Esophagus mucosa (tissue), 1 donor: ENCODE measurements at places on chromosomes 11 and 22. TPM values are rescaled to one million over a fixed set of nuclear protein-coding genes. Genes with fewer than 3 reads are reported as not detected.
A peak's percentile ranks its signal among the peaks of the same experiment; 100 is the strongest.

The OSM gene
- 0.28 TPM for total RNA-seq

The MS4A15 gene
- total RNA-seq = not detected

The MIOX gene
- not detected for total RNA-seq

The ANO1 gene
- total RNA-seq = 7.9 TPM

The FADS3 gene
- 3.0 TPM for total RNA-seq

DNA sequence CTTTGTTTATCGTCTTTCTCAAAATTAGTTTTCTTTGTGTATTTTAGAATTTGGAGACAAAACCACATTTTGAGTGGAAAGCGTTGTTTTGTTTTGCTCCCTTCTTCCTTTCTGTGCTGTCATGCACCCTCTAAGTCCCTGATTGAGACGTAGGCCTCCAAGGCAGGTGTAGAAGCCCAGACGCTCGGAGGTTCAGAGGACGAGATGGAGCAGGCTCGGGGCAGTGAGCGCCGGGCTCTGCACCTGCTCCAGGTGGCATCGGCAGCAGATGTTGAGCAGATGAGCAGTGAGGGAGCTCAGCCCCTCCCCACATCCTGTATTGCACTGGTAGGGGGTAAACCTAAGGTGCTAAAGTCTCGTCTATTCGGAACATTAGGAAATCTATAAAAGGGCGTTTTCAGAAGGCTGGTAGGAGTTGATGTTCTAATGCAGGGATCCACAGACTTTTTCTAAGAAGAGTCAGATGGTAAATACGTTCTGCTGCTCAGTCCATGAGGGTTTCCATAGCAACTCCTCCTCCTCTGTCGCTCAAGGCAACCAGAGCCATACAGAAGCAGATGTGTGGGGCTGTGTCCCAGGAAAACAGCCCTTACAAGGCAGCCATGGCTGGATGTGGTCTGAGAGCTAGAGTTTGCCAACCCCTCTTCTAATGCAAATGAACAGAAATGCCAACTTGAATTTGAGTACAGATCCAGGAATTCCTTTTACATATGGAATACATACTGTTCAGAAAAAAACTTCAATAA, 724.2 kb downstream of the BRD1 start:
- ATAC-seq = no peak

- ATAC-seq = no peak
Measured at GRCh38 chr11:119872611-119873310, 143.8 kb upstream of the NECTIN1 start.

DNA sequence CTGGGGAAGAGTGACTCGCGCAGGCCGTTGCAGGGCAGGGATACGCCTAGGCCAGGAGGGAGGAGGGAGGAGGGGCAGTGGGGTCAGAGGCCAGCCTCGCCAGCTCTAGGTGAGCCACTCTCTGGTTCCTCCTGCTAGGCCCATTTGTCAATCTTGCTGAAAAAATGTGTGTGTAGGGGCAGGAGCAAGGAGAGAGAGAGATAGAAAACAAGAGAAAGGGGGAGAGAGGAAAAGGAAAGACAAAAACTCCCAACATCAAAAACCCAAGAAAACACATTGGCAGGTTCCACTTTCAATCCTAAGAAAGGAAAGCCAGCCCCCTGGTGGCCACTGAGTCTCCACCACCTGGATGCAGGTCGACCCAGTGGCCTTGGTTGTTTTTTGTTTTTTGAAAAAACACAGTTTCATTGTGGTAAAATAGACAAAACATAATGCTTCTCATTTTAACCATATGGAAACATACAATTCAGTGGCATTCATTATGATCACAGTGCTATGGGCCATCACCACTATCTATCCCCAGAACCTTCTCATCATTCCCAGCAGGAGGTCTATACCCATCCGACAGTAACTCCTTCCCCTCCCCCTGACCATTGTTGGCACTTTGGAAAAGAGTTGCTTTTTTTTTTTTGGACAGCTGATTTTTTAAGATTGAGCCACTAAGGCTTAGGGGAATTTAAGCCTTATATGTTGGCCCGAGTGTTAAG, 10.9 kb downstream of the OMP start:
- no peak for ATAC-seq

- ATAC-seq = peak; percentile 48
Measured at GRCh38 chr11:94330789-94331188, 26.4 kb downstream of the IZUMO1R start.

DNA sequence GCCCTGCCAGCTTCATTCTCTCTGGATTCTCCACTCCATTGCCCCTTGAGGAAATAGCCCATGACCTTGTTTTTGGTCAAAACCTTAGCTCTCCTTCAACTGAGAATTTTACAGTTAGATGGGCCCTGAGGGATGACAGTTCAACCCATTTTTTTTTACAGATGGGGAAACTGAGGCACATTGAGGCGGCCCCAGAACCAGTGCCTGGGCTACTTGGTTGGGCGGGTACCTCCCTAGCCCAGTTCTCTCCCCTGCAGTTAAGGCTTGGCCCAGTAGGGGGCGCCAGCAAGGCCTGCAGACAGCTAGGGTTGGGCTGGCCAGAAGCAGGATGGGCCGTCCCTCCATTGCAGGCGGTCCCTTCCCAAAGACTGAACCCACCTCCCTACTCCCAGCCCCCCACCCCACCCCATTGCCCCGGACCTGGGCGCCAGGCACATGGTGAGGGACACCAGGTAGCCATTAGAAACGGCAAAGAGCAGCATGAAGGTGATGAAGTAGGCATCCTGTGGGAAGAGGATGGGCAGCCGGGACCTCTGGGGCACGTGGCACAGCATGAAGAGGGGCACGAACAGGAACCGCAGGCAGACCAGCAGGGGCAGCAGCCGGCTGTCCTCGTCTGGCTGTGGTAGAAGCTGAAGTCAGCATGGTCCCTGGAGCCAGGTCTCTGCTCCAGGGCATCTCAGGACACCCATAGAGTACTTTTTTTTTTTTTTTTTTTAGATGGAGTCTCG, 7.6 kb downstream of the SLC29A2 start:
- ATAC-seq = peak; percentile 34

DNA sequence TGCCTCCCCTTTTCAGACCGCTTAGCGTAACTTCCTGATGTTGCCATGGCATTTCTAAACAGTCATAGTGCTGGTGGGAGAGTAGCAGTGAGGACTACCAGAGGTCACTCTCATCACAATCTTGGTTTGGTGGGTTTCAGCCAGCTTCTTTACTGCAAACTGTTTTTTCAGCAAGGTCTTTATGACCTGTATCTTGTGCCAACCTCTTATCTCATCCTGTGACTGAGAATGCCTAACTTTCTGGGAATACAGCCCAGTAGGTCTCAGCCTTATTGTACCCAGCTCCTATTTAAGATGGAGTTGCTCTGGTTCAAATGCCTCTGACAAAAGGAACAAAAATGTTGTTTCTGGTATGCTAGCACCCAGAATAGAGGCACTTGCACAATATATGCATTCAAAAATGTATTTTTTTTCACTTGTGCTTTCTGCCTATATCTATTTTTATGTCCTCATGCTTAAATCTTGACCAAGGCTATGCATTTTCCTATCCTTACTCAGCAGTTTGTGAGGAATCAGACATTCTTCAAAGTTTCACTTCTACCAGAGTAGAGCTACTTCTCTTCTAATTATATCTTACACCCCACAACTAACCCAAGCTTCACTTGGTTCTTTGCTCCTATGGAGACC, 16.1 kb upstream of the OR51M1 start:
- ATAC-seq = no peak

GRCh38 chr11:75325713-75326438, 25.6 kb downstream of the ARRB1 start:
- ATAC-seq = peak; percentile 77

GRCh38 chr11:119421941-119422808, 797 bp downstream of the THY1 start:
- no peak for ATAC-seq

- peak; percentile 74 for ATAC-seq
Measured at GRCh38 chr11:105045676-105046296, 651 bp upstream of the CARD16 start.

DNA sequence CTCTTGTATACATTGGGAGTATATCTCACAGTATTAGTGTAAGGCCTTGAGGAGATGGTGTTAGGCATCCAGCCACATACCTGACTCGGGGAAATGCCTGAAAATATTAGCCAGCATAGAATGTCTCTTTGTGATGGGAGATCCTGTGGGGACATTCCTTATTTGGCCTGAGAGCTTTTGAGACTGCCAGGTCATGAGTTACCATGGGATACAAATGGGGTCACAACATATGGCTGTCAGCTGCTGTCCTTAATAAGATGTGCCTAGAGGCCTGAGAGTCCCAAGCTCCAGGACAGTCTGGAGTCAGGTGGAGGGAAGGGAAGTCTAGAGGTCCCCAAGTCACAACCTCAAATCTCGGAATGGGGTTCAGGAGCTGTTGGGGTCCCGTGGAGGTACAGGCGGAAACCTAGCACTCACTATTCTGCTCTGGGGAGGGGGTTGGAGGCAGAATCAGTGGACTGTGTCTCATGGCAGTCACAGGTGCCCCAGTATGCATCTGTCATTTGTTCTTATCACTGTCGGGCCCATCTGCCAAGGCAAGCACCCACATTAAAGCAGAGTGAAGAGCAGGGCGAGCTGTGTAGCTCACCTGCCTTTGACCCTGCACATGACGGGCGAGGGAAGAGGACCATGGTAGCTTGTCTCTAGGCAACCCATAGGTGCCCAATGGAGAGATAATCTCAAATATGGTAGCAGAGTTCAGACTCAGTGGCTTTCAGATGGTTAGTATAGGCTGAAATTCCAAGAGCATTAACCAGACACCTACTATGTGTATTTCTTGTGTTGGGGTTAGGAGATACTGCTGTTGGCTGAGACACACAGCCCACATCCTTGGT, 29.9 kb downstream of the KCNQ1OT1 start:
- ATAC-seq = no peak

DNA sequence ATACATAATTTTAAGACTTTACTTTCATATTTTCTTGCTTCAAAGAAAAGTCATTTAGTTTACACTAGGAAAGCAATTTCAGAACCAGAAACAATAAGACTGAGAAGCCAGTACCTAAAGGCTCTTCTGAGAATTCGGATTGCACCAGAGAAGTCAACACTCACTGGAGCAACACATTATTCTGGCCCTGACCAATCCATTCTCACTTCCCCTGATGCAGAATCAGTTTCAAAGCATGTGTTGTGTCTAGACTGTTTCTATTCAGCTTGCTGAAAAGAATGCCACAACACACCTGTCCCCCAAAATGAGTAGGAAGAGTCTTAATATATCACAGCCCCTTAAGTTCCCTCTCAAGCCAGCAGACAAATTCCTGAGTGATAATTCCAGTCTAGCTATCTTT, 1074.3 kb upstream of the TENM4 start:
- no peak for ATAC-seq

GRCh38 chr22:48742556-48743343, 1084.9 kb downstream of the BRD1 start:
- no peak for ATAC-seq

DNA sequence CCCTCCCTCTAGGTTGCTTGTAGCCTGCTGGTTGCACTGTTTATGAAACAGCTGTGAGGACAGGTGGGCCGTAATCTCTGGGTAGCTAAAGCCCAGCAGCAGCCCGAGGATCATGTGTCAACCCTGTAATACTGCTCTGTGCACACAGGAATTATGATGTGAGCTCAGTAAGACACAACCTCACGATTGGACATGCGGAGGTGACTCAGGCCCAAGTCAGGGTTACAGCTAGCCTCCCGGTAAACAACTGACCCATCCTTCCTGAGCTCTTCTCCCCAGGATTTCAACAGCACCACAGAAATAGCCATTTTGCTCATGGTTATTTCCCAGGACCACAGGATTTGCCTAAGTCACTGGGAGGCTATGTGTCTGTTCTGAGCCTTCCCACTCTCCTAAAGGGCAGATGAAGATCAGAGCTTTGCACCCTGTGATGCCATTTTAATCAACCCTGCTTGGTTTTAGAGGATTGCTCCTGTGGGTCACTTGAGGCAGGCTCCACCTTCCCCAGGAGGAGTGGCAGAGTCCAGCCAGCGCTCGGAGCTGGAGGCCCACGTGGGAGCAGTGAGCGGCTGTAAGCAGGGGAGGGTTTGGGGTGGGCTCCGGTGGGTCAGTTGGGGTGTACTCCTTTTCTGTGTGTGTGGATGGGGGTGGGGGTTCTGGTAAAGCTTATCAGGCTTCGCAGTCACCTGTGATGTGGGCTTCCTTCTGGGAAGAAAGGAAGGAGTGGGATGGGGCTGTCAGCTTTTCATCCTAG, at the start of gene AMPD3:
TSS of gene AMPD3 (plus strand) at position 387 of the 754 bp plus-strand sequence. CDS start 6,256 bp downstream, outside the sequence.
- peak; percentile 74 for ATAC-seq

DNA sequence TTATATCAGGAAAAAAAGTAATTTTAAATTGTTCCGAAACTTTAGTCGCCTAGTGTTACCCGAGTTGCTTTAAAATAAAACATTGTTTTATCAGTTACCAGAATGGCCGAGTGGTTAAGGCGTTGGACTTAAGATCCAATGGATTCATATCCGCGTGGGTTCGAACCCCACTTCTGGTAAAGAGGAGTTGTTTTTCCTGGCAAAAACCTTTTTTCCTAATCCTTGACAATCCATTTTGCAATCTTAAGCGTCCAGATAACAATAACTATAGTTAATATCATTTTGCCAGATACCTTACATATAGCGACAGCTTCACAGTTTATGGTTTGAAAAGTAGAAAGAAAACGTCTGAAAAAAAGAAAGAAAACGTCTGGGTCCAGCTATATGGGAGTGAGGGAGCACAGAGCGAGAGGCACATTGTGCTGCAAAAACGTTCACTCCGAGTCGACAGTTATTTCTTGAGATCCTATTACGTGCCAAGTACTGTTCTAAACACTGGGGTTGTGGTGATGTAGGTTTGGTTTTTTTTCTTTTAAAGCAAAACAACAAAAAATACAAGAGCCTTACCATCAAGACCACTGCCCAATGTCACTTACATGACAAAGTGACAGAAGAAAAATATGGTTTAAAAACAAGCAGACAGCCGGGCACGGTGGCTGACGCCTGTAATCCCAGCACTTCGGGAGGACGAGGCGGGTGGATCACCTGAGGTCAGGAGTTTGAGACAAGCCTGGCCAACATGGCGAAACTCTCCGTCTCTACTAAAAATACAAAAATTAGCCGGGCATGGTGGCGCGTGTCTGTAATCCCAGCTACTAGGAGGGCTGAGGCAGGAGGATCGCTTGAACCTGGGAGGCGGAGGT, 40.6 kb downstream of the OR4D9 start:
- ATAC-seq = no peak

- no peak for ATAC-seq
Measured at GRCh38 chr22:39142088-39142680, 10.3 kb downstream of the CBX7 start.

DNA sequence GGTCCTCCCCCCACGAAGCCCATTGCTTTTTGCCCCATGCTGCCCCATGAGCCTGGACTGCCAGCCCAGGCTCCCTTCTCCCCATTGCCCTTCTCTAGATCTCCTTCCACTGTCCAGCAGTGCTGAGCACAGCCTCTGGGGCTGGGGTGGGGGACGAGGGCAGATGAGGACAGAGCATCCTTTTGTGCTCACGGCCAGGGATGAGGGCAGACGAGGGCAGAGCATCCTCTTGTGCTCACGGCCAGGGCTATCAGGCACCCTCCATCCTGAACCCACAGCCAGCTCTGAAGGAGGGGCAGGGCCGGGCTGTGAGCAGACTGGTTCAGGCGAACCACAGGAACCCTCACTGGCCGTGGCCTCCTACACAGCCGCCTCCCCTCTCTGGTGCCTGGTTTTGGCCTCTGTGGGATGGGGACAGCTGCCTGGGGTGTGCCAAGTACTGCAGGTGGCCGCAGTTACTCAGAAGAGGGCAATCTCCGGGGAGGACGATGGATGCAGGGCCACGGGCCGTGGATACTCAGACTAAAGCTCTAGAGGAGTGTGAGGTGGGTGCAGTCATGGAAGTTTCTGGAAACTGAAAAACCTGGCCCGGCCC, 1258.8 kb downstream of the BRD1 start:
- no peak for ATAC-seq
